Colonic mucosa (tissue), 4 donors: ENCODE measurements at places on chromosomes 7 and 10.
A peak's percentile ranks its signal among the peaks of the same experiment; 100 is the strongest.

- DNase-seq: no peak
Measured at GRCh38 chr7:1678081-1678543, 8.0 kb downstream of the ELFN1 start.

GRCh38 chr7:45881759-45882464 lies 6.4 kb upstream of the IGFBP1 start:
- DNase-seq: no peak

- DNase-seq: peak; percentile 94
Measured at GRCh38 chr7:157336383-157337315, at the start of gene DNAJB6. Gene DNAJB6, plus strand, starts transcription at chr7:157337004. Its CDS starts 21,569 bp downstream, at chr7:157358573.

DNA sequence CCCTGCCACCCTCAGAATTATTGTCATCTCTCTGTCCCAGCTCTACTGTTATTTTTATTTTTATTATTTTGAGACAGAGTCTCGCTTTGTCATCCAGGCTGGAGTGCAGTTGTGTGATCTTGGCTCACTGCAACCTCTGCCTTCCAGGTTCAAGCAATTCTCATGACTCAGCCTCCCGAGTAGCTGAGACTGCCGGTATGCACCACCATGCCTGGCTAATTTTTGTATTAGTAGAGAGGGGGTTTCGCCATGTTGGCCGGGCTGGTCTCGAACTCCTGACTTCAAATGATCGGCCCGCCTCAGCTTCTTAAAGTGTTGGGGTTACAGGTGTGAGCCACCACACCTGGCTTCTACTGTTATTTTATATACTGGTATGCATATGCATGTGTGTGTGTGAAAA lies 11.0 kb downstream of the CALHM2 start:
- DNase-seq: no peak

- DNase-seq: no peak
Measured at GRCh38 chr7:32103361-32103760, 33.2 kb upstream of the PDE1C start.

- DNase-seq: no peak
Measured at GRCh38 chr7:53473371-53473770, 437.9 kb downstream of the POM121L12 start.

DNA sequence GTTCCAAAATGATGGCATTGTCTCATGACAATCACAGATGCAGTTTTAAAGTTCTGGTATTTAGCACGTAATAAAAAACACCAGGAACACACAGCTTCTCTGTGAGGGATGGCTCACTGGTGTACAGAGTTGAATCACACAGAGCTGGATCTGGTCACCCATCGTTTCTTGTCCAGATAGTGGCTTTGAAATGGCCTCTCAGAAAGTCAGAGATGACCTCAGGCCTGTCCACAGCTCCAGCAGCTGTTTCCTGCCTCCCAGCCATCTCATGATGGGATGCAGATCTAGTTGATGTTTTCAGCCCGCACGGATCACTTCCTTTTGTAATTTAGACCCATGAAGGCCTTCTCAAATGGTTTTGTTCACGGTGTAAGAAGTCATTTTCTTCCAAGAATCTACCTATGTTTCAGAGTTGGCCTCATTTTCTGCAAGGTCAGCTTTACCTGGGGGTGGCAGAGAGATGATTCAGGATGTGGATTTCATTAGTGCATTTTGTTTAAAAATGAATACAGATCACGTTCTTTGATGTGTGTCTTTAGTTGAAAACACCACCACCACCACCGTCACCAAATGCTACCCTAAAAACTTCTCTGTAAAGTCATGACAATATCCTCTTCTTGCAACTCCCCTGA lies 166.2 kb downstream of the SNX10 start:
- DNase-seq: no peak

DNA sequence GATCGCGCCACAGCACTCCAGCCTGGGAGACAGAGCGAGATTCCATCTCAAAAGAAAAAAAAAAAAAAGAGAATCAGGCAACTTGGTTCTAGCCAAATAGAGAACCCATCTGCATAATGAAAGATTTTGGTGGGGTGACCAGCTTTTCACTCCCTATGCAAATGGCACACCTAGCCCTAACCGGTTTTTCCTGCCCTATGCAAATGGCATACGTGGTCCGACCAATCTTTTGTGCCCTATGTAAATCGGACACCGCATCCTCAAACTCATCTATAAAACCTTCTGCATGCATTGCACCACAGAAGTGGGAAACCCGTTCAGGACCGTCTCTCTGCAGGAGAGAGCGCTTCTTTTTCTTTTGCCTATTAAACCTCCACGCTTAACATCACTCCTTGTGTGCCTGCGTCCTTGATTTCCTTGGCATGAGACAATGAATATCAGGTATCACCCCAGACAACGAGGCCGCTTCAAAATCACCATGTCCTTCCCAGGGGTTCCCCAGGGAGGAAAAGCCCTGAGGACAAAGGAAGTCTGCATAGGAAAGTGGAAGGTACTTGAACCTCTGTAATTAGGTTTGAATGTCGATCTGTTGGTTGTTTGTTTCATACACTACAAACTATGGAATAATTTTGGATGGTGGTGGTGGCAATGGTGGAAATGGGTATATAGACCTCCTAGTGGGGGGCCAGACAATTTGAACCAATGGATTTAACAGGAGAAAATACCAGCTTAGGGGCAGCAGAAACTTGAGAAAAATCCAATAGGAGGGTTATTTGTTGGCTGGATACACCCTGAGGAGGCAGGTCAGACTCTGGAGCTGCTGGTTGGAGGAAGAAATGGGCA lies 396.2 kb downstream of the TYW1 start:
- no peak for DNase-seq

GRCh38 chr7:134427896-134428295 lies 31.0 kb downstream of the AKR1B1 start:
- no peak for DNase-seq

DNA sequence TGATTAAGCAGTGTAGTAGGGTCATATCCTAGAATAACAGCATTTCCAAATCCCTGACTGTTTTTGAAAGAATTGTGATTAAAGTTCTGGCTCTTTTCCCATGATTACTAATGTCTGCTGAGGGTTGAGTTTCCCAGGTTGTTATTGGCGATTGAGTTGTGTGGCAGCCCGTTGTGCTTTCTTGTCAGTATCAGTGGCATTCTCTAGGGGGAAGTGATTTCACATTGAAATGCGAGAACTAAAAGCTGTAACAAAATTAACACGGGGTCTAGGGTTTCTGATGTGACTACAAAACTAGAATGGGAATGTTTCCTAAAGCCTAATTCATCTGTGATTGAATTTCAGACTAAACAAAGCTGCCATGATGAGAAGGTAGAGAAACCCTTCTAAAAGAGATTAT lies 349.4 kb downstream of the EXOC4 start:
- DNase-seq: no peak

DNA sequence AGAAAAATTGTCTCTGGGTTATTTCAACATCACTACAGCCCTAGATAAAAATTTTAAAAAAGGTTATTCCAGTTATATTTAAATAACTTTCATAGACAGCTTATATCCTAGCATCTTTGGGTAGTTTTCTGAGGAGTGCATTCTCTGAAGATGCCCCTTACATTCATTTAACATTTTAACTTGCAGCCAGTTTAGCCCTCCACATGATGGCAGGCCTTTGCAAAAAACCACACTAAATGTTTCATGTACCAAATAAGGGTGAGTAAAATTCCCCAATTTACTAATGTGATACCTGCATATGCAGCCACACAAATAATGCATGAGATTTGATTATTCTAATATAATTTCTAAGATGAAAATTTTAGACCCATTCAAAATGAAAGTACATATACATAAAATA lies 108.4 kb upstream of the ZWINT start:
- no peak for DNase-seq

DNA sequence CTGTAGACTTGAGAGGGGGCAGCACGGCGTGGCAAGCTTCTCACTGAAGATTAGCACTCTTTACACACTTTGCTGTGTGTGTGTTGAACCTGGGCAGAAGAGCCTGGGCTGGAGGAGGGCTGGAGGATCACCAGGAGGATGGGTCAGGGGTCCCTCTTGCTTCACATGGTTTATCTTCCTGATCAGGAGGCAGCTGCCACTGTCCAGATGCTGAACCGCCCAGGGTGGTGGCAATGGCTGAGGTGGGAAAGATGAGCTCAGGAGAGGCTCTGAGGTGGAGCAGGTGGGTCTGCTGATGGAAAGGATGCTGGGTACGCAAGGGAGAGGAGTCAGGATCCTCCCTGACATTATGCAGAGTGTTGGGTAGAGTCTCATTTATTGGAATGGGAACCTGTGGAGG lies 191.5 kb downstream of the RAMP3 start:
- DNase-seq: no peak

GRCh38 chr10:48899781-48900180 lies 39.9 kb downstream of the LRRC18 start:
- no peak for DNase-seq

DNA sequence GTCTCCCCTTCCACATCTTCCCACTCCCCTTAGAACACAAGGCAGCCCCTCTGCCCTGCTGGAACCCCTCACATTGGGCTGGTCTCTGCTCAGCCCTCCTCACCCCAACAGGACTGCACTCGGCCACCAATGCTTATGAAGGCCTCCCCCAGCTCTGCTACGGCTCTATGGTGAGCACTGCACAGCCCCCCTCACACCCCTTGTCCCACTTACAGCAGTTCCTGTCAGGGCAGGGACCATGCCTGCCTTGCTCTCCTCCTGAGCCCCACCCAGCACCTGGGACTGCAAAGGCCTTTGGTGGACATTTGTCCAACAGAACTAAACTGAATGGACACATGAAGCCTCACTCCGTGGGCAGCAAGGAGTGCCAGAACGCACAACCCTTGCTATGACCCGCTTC lies 171.9 kb downstream of the GRID1 start:
- DNase-seq: no peak

GRCh38 chr7:104548861-104549260 lies 220.5 kb downstream of the LHFPL3 start:
- no peak for DNase-seq

DNA sequence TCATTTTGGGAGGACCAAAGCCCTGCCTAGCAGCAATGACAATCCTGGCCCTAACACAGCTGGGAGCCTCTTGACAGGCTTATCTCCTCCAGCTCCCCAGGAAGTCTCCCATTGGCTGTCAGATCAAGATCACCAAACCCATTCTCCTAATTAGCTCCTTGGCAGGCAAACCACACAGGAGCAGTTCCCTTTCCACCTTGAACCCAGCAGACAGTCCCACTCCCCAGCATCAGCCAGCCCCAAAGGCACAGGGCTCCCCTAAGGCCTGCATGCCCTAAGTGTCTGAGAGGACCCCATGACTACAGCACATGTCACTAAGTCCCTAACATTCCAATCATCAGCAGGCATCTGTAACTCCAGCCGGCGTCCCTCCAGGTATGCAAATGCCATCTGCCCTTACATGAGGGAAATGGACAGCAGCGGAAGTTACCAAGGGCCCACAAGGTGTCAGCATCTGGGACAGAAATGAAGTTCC lies 348.5 kb downstream of the KCNMA1 start:
- DNase-seq: no peak

DNA sequence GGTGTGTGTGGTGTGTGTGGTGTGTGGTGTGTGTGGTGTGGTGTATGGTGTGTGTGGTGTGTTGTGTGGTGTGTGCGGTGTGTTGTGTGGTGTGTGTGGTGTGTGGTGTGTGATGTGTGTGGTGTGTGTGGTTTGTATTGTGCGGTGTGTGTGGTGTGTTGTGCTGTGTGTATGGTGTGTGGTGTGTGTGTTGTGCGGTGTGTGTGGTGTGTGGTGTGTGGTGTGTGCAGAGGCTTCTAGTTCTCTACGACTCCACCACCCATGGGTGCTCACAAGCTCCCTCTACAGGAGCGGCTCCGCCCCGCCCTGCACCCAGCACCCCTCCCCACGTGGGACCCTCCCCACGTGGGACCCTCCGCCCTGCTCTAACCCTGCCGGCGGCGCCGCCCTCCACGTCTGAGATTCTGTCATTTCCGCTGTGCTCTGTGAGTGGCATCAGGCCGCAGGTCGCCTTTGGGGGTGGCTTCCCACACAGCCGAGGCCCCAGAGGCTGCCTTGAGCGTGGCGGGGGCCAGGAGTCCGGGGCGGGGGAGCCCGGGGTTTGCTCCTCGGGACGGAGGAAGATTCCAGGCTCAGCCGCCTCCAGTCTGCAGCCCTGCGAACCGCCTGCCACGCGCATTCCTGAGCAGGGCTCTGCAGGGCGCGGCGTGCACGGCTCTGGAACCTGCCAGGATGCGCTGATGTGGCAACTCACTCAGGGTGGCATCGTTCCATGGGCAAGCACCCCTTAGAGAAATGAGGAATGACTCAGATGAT lies 37.0 kb upstream of the DNAJB6 start:
- no peak for DNase-seq

DNA sequence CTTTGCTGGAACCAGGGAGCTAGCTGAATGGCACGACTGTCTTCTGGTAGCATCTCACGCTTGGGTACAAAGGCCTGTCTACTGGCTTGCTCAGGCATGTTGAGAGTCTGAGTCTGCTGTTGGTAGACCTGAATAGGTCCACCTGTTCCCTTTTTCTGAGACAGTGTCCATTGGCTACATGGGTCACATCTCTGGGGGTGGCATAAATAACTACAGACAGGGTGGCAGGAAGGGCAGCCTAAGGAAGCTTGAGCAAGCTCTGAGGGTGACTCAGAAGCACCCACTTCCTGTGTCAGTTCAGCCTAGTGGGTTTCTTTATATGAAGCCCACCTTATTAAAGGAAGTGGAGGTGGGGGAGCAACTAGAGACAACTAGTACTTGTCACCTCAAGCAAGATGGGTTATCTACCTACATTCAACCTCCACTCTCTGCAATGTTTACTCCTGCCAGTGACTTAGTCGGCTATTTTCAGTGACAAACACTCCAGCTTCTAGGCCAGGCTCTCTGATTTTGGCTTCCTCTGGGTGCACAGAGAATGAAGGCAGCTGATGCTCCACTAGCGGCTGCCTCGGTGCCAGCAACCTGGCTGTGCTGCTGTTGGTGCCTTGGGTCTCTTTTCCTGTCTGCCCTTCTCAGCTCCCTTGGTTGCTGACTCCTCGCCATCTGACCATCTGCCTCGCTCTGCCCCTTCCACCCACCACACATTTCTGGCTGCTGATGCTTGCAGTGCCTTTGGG lies 5.7 kb upstream of the ZYX start:
- no peak for DNase-seq

DNA sequence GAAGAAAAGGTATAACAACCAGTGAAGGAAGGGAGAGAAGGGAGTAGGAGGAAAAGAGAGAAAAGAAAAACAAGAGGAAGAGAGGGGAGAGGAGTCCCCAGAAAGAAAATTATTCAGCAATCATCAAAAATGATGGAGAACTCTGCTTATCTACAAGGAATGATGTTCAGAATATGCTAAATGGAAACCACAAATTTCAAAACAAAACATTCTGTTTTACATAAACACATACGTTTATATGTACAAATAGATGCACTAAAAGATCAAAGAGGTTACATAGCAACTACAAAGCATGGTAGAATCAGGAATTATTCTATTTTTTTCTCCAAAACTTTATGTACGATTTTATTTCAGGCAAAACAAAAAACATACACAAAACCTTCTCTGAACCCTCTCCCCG lies 91.9 kb downstream of the FAM13C start:
- no peak for DNase-seq

- peak; percentile 19 for DNase-seq
Measured at GRCh38 chr7:21256310-21256877, 171.5 kb upstream of the SP4 start.
